ENCODE measurements at places on chromosomes 12 and 14.

- no peak for DNase-seq
Measured at GRCh38 chr14:104458845-104459244, 120.7 kb upstream of the C14orf180 start.

- no peak for DNase-seq
Measured at GRCh38 chr12:56011509-56012090, 9.2 kb upstream of the IKZF4 start.

- DNase-seq = no peak
Measured at GRCh38 chr12:27076928-27077327, 5.5 kb downstream of the C12orf71 start.

- DNase-seq = no peak
Measured at GRCh38 chr12:9333161-9333560, 125.0 kb upstream of the PZP start.

DNA sequence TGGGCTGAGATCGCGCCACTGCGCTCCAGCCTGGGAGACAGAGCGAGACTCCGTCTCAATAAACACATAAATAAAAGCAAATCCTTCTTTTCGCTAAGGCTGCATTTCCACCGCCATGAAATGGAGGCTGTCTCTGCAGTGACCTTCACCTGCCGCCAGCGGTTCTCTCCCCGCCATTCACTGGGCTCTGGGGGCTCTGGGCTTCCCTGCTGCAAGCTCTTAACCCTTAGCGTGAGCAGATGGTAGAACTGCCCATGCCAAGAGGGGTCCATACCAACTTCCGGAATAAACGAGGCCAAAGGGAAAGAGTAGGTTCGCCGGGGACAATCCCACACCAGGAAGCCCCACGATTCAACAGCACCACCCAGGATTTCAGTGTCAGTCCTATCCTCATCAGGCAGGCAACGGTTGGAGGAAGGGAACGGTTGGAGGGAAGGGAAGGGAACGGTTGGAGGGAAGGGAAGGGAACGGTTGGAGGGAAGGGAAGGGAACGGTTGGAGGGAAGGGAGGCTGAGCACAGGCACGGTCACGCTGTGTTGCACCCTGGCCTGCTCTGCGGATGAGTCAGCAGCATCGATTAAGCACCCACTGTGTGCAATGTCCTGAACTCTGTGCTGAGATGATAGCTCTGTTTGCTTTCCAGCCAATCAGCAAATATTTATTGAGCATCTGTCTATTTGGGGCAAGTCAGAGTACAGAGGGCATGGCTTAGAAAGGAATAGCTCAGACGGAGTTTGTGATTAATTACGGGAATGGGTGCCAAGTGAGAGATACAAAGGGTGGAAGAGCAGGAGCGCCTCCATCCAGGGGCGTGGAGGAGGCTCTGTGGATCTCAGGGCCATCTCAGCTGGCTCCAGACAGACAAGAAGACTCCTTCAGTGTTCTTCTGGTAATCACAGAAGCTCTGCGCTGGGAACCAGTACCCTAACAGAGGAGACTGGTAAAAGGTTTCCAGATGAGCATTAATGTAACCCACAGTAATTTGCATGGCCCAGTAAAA, 77.9 kb downstream of the NINJ2 start:
- DNase-seq = no peak

DNA sequence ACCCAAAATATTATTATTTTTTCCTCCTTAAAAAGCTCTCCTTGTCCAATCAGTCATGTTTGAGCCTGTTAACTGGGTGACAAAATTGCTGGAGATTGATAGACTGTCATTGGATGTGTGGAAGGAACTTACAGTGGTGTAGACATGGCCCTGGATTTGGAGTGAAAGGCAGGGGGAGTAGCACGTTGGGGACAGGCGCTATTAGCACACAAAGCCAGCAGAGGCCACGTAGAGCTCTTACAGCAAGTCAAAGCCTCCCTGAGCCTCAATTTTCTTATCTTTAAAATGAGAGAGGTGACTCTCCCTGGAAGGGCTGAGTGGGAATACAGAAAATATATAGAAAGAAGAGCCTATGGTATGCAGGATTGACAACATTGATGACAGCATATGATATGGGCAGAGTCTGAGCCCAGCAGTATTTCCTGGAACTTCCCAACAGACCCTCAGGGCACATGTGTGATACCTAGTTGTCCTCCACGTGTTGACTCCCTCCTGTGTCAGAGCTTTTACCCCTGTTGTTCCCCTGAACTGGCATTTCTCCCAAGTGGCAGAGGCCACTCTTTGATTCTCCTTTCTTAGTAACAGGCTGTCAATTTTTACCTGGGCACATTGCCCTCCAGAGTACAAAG, 504.9 kb downstream of the VRK1 start:
- no peak for DNase-seq

DNA sequence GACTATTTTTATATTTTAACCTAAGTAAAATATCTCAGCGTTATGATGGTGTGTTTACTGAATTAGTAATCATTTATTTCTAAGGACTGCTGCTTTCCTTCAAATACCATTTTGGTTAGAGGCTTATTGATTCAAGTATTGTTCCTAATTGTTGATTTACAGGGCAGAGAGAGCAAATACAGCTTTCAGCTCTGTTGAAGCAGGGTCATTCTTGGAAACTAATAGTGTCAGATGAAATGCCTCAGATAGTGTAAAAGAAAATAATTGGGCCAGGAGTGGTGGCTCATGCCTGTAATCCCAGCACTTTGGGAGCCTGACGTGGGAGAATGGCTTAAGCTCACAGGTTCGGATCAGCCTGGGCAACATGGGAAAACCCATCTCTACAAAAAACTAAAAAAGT, 249.3 kb downstream of the FUT8 start:
- DNase-seq = peak; percentile 74

DNA sequence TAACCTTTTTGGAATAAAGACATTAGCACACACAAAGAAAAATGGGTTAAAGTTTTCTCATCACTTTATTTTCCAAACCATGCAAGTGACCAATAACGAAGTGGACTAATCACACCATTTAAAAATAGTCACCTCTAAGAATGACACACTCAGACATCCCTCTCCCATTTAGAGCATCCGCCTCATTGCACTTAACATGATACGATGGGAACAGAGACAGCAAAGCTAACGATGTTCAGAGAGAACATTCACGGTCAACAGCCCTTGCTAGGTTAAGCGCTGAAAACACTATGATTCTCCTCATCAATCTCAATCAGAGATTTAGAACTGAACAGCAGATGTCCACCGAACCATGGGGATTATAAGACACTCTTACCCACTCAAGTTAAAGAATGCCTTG, 35.8 kb downstream of the NIN start:
- DNase-seq = no peak

GRCh38 chr12:123952037-123952436, 20.6 kb downstream of the CCDC92 start:
- peak; percentile 33 for DNase-seq

- DNase-seq = peak; percentile 87
Measured at GRCh38 chr12:131456301-131457027, 254.4 kb upstream of the SFSWAP start.

Measured in LNCaP clone FGC (cell line).